ENCODE measurements at places on chromosomes 2 and 18.

- DNase-seq = no peak
Observed at GRCh38 chr18:80238651-80239260, 8.6 kb downstream of the PARD6G start.

- no peak for DNase-seq
Observed at GRCh38 chr2:162298669-162299335, 19.7 kb downstream of the IFIH1 start.

- DNase-seq = no peak
Observed at GRCh38 chr18:76410033-76410432, 85.0 kb downstream of the ZNF516 start.

GRCh38 chr2:238339395-238339780, 19.1 kb downstream of the TRAF3IP1 start:
- no peak for DNase-seq

GRCh38 chr2:64943387-64944150, 45.6 kb upstream of the SLC1A4 start:
- peak; percentile 45 for DNase-seq

DNA sequence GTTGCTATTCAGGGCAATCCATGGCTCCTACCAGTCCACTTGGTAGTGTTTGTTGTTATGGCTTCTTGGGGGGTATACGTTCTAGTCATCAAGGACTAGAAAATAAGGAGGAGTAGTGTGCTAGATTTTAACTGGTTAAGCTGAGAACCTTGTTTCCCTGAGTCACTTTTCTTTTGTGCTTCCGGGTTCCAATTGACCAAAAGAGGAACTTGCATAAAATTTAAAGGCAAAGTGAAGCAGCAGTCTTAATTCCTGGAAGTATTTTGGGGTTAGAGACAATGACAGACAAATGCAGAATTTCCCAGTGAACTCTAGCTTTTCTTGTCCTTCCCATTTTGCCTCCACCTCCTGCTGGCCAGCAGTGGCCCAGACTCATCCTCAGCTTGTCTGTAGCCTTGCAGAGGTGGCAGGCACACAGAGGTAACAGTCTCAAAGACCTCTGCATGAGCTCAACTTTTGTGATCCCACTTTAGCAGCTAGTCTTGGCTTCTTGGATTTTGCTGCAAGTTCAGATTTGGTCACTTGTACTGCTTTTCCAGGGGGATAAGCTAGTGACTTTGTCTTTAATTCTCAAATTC, 1105.8 kb upstream of the NXPH2 start:
- no peak for DNase-seq

GRCh38 chr2:170121689-170122088, 56.3 kb upstream of the MYO3B start:
- DNase-seq = no peak

GRCh38 chr2:160453111-160453820, 40.3 kb downstream of the RBMS1 start:
- DNase-seq = no peak

GRCh38 chr18:24491927-24492834, 31.7 kb downstream of the HRH4 start:
- DNase-seq = no peak

DNA sequence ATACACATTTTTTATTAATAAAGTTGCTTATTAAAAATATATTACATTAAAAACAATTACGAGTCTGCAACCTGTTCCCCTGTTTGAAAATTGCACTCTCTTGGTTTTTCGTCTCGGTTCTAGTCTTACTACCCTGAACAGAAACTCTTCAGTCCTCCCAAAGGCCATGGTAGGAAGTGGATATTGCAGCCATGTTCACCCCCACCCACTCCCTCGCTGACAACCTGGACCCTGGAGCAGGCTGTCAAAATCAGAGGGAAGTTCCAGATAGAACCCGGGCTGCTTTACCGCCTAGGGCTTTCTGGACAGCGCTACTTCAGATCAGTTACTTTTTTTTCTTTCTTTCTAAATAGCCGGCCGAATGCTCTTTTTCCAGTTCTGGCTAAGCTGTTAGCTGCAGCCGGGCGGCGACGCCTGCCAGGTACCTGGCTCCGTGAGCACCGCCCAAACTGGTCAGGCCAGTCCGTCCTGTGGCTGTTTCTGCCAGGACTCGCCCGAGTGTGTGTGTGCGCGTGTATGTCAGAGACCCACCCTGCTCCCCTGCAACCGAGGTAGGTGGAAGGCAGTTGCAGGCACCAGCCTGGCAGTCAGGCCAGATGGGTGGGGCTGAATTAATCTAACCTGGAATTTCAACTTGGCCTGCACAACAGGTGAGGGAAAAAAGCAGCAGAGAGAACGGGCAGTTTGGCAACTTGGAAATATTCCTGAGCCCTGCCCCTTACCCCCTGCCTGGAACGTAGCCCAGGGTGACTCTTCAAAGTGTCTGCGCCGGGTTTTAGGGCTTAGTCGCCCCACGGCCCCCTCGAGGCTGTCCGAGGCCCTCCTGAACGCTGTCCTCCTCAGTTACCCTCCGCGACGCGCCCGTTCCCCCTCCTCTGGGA, 1.1 kb upstream of the TET3 start:
- DNase-seq = no peak

GRCh38 chr18:1505856-1506255, 601.2 kb downstream of the ADCYAP1 start:
- no peak for DNase-seq

DNA sequence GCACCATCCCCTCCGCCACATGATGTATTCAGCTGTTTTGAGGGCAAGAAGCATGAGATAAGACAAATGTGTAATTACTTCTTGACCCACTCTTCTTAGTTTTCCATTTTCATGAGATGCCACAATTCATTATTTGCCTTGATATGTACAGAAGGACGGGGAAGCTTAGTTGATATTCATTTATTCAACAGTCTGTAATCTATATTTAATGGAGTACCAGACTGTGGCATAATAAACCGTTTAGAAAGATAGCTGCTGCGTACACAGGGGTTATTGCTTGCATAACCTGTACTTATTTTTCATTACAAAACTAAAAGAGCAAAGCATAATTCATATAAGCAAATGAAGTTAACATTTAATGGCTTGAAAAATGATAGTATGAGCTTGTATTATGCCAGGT, 466.4 kb upstream of the GYPC start:
- no peak for DNase-seq

DNA sequence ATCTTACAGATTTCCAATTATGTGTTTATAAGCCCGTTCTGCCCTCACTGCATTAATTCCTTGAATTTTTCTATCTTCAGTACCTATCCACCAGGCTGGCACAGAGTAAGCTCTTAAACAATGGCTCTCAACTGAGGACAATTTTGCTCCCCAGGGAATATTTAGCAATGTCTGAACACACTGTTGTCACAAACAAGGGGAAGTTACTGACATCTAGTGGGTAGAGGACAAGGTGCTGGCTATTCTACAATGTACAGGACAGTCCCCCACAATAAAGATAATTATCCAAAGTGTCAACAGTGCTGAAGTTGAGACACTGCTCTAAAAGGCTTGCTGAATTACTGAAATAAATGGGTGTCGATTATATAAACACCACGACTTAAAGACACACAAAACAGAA, 5.0 kb downstream of the NDUFS1 start:
- DNase-seq = no peak

DNA sequence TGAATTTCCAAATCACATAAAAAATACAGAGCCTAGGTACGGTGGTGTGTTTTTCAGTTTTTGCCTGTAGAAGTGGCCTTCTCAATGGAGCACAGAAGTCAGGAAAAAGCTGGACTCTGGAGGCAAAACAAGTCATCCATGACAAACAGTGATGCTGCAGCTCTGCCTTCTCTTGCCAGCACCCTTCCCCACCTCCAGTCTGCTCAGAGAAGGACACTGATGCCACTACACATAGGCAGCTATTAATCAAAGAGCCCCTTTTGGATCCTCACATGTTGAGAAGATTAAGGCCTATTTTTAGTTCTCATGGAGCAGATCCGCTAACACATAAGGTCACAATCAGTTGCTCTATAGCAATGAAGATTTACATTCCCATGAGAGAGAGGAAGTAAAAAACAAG, 181.6 kb upstream of the GALNT5 start:
- DNase-seq = no peak

DNA sequence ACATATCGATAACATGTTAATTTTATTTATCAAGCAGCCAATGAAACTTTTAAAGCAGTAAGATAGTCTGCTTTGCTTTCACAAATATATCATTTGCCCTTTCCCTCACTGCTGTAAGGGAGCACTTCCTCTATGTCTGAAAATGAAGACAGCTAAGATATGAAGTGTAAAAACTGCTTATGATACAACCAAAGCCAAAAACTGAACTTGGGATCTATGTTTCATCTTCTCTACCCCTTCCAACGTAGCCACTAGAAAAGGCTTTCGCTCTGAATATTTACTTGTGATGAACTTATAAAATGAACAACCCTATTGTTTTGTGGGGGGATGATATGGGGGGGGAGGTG, 140.3 kb downstream of the TCF4 start:
- DNase-seq = no peak

GRCh38 chr2:25389161-25389560, 47.4 kb upstream of the DNMT3A start:
- DNase-seq = no peak

DNA sequence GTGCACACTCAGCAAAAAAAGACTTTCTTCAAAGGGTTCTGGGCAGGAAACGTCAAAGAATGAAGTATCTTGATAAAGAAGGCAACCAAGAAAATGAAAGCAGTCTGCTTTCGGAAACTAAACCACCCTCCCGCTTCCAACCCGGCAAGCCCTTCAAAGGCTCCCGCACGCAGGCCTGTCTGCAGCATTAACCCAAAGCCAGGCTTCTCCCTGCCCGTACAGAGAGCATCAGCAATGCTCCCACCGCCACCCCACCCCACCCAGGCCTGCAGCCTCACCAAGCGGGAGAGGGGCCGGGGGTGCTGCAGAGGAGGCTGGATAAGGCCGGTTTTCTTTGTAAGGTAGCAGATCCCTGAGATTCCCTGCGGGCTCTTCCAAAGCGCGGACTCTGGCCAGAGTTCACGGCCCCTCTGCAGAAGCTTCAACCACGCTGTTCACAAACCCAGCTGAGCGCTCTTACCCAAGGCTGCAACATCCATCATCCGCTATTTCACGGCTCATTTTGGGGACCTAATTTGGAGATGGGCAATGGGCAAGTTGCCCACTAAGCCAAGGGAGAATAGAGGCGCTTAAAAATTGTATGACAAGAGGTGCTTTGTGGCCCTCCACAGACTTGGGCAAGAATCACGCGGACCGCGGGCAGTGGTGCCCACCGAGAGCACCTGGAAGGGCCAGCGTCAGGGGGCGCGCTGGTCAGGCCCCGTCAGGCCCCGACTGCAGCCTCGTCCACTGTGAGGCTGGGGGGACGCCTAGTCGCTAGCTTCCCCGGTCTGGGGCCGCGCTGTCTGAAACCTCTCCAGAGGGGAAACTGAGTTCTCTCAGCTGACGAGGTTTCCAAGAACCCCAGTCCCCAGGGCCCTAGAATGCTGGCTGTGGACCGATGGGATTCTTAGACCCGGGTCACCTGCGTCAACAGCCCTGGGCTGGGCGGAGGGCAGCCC, 225.4 kb upstream of the ID2 start:
- no peak for DNase-seq

- no peak for DNase-seq
Observed at GRCh38 chr2:232549655-232550353, 553 bp downstream of the TIGD1 start.

DNA sequence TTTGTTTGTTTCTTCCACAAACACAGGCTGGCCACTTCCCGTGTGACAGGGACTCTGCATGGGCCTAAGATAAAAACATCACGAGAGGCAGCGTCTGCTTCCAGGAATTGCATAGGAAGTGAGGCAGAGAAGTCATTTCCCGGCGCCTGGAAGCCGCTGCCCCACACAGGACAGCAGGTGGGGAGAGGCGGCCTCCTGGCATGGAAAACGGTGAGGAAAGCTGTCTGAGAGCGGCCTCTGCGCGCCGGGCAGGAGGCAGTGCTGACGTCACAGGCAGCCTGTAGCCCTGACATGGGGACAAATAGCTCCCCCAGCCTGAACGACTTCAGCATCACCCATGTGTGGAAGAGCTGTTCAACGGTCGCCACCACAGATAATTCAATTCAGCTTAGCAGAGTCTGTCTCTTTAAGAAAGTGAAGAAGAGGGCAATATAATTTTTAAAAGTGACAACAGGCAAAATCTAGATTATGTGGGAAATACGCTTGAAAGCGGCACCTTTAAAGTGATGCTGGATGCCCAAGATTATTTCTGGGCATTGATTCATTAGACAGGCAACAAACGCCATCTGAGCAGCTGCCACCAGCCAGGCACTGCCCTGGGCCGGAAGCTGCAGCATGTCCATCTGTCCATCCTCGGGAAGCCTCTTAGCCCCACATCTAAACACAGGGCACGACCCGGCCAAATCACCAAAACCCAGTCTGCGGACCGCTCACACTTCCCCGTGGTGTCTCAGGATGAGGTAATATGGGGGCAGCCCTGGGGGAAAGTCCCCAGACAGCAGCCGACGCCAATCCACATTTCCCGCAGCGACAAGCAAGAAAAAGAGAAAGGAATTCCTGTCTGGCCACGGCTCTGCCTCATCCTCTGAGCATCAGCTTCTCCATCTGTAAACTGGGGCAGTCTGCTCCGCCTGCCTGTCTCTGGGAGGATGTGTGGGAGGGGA, 138.9 kb downstream of the PXDN start:
- DNase-seq = no peak

DNA sequence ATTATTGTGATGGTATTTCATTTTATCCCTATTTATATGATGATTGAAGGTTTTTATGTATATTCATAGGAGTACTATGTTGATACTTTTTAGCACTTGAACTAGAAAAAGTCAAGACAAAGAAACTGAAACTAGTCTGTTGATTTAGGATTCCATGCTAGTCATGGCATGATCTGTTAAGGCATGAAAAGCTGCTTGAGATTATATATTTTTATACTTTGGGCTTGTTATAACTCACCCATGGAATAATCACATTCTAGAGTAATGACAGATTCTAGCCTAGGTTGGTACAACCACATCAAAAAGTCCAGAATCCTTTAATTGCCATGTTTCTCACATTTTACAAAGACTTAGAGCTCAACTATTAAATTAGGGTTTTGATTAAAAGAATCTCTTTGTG, 472.6 kb upstream of the CELF4 start:
- no peak for DNase-seq

DNA sequence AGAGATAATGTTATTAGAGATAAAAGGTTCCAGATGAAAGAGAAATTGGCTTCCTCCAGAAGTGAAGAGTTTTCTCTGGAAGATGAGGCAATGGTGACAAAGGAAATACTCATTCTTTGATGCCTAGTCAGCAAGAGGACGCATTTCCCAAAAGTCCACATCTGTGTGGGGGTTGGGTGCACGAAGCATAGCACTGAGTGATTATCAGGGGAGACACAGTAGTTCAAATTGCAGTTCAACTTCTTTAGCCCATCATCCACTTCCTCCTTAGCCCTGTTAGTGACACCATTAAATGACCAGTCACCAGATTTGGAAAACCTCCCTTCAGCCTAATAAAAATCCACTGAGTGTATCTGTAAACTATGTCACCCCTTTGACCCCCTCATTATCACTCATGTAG, 80.9 kb upstream of the PHLPP1 start:
- DNase-seq = no peak

- DNase-seq = no peak
Observed at GRCh38 chr18:74381621-74382295, 66.1 kb downstream of the C18orf63 start.
